ENCODE measurements at places on chromosomes 13 and 19. TPM values are rescaled to one million over a fixed set of nuclear protein-coding genes. Genes with fewer than 3 reads are reported as not detected.

RGL3 gene
- total RNA-seq: not detected

CEACAM4 gene
- 0.28 TPM for total RNA-seq

CD177 gene
- total RNA-seq: not detected

ARL11 gene
- total RNA-seq: 0.55 TPM

SIGLEC12 gene
- not detected for total RNA-seq

IL17D gene
- total RNA-seq: not detected

ERICH6B gene
- total RNA-seq: not detected

FOXA3 gene
- not detected for total RNA-seq

RDH8 gene
- not detected for total RNA-seq

ZNF577 gene
- total RNA-seq: 18.5 TPM

RPS15 gene
- total RNA-seq: 1,828 TPM

KIR2DL4 gene
- total RNA-seq: not detected

CADM4 gene
- 0.49 TPM for total RNA-seq

RYR1 gene
- 5.0 TPM for total RNA-seq

VSTM1 gene
- total RNA-seq: not detected

MISP gene
- total RNA-seq: not detected
